ENCODE measurements at places on chromosomes 16 and 17.

DNA sequence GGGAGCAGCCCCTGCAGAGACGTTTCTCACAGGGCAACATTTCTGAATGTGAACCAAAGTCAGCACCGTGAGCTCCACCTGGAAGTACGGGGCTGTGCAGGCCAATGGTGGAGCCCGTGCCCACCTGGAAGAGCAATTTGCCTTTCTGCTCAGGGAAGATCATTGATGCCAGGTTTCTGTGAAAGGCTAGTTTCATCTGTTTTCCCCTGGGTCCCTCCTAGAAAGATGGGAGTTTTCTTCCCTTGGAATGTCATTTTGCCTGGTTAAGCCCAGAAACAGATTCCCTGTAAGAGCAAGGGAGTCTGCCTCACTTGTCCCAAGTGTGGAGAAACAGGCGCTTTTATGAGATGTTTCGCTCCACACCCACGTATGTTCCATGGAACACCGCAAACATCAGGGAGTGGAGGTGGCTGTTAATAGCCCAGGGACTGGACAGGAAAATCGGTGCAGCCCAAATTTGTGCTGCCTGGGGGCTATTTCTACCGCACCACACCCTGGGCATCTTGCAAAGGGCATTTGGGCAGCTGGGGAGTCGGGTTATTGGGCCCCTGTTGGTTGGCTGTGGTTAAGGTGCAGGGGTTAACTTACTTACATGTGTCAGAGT, 2.6 kb downstream of the SLC6A4 start:
- DNase-seq = no peak

- no peak for DNase-seq
These were observed 751.8 kb downstream of the CDH11 start for GRCh38 chr16:64370112-64370511.

GRCh38 chr16:89173174-89173921, 1.8 kb downstream of the CDH15 start:
- no peak for DNase-seq

DNA sequence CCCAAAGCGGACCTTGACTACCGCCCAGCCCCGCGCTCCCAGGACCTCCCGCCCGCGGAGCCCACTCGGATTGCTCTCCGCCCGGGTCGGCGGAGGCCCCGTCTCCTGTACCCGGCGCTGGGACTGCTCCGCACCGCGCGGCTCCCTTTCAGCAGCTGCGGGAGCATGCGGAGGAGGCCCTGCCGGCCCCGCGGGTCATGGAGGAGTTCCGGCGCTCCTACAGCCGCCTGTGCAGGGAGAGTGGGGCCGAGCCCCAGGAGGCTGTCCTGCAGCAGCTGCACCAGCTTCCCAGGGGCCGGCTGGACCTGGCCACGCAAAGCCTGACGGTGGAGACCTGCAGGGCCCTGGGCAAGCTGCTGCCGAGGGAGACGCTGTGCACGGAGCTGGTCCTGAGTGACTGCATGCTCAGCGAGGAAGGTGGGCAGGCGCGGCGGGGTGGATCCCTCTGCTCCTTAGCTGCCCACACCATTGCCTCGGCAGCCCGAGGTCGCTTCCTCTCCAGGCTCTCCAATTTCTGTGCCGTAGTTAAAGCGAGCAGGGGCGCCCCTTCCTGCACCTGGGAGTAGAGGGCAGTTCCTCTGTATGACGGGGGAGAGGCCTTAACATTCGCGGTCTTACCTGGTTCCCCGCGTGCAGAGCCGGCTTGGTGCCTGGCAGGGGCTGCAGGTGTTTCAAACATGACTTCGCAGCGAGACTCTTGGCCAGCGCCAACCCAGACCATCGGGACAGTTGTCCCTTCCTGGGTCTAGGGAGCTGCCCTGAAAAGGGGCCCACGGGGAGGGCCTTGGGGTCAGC, 539 bp downstream of the LRRC45 start:
- DNase-seq = peak; percentile 30

DNA sequence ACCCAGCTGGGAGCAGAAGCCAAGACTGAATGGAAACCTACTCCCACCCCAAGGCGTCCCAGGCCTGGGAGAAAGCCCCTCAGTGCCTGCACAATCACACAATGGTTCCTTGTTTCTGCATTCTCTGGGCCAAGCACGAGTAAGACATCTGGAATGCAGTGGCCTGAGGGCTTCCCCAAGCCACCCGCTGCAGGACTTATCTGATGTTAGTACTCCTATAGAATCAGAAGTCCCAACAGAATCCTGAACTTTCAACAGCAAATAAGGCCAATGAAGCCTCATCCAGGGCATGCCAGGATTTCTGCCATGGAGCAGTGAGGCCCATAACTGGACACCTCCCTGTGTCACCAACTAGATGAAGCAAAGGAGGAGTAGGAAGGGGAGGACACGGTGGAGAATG, 28.6 kb downstream of the MYO18A start:
- no peak for DNase-seq

DNA sequence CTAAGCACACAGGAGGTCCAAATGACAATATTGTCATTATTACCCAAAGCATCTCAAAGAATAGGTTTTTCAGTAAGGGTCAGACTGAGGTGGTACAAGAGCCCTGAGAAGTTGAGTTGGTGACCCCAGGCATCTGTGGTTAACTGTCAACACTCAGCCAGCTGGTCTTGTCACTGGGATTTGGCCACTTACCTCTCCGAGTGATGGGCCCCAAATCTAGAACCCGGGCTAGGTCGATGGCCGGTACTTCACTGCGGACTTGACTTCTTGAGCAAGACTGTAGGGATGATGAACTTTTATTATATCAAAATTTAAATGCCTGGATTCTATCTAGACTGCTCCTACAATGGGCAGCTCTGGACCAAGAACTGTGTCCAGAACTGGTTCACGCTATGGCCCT, 11.5 kb downstream of the GP2 start:
- no peak for DNase-seq

DNA sequence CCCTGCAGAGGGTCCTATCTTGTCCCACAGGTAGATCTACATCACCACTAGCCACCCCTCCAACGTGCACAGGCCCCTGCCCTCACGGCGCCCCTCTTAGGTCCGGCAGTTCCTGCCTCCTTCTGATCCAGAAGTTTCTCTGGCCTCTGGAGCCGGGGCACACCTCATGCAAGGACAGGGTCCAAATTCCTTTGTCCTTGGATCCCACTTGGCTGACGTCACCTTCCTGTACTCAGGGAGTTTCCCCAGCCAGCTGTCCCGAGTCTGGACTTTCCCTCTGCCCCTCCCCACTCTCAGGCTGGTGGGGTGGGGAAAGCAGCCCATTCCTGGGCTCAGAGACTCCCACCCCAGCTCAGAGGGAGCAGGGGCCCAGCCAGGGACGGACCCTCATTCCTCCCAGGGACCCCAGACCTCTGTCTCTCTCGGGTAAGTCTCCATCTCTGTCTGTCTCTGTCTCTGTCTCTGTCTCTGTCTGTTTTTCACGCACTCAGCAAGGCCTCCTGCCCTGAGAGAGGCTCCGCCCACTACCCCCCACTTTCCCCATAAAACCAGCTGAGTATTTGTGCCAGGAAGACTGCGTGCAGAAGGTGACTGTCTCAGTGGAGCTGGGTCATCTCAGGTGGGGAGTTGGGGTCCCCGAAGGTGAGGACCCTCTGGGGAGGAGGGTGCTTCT, at the start of gene IL32:
Gene IL32 (plus strand): TSS at position 572 of the 673 bp plus-strand sequence. CDS start 172 bp downstream, outside the sequence.
- peak; percentile 58 for DNase-seq

DNA sequence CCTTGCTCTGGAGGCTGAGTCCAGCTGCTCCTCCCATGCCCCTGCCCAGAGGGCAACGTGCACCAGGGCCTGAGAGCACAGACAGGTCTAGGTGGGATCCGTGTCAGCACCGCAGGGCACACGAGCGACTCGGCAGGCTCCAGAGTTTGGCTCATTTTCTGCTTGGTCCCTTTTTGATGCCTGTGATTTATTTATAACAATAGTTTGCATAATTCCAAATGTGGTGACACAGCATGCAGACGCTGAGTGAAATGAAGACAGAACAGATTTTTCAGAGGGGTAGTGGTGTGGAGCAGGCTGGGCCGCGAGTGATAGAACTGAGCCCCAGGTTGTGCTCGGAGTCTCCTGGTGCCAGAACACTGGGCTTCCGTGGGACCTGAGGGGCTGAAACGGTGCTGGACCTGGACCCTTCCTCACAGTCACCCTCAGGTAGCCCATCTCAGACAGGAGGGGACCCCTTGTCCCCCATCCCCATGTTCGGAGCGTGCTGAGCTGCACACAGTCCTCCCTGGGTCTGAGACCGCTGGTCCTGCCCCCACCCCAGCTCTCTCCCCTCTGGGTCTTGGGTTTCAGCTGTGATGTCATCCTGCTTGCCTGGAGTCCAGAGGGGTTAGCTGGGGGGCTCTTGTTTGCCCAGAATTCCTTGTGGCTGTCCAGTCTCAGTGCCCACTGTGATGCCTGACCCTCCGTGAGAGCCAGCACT, 95.9 kb downstream of the METRNL start:
- no peak for DNase-seq

GRCh38 chr16:57679016-57679415, 10.9 kb downstream of the ADGRG3 start:
- no peak for DNase-seq

GRCh38 chr17:48307814-48308411, 122.1 kb downstream of the SKAP1 start:
- DNase-seq = peak; percentile 66

DNA sequence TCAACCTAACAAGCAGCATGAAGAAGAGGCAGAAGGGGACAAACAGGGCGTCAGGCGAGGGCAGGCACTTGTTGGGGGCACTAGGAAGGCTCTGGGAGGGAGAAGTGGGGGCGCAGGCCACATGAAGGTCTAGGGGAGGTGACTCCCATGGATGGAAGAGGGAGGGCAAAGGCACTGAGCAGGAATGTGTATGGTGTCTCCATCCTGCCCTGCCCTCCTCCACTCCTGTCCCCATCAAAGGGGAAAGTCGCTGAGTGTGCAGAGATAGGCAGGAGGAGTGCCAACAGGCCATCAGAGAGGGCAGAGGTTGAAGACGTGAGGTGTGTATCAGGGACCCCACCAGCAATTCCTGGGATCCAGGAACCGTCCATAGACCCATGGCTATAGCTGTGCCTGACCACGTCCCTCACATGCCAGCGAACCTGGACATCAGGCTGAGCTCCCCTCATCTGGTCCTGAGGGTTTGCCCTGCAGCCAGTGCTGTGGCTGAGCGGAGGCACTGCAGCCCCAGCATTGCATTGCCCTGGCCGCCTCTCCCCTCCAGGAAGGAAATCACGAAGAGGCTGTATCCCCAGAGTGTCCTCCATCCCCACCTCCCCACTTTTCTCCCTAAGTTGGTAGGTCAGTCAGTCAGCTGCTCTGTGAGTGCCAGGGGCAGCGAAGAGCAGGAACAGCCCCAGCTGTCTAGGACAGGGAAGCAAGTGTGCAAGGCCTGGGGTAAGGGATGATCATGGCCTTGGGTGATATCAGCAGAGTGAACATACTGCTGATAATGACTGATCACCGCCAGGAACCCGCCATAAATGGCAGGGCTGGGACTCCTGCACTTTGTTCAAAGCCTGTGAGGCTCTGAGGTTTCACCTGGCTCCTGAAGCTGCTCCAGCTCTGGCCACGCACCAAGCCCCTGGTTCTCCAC, 6.2 kb upstream of the CYB561 start:
- DNase-seq = no peak

- DNase-seq = no peak
These were observed 1.6 kb upstream of the KREMEN2 start for GRCh38 chr16:2962334-2963073.

DNA sequence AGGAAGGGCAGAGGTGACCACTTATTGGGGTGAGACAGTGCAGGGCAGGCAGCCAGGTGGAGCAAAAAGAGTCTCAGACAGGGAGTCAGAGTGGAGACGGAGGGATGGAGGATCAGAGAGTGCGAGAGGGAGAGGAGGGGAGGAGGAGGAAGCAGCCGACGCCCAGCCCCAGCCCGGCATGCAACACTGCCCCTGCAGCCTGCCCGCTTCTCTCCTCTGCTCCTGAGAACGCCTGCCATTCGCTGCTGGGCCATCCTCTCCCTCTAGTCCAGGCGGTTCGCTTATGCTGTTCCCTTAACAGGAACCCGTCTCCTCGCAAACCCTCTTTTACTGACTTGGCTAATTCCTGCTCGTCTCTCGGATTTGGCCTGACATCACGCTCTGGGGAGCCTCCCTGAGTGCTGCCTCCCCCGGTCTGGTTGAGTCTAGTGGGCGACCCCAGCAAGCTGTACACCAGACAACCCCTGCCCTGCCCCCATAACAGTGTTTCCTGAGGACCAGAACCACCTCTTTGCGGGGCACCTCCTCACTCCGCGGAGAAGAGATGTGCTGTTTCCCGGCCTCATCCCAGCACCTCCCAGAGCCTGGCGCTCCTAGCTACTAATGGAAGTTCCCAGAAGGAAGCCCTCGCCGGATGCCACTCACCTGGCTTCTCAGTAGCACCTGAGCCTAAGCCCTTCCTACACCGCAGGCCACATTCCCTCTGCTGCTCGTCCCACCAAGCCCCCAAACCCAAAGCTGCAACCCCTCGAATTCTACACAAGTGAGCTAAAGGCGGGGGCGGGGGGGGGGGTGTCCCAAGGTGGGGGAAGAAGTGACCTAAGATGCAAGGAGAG, 61.2 kb upstream of the CCL1 start:
- DNase-seq = no peak

GRCh38 chr16:12744860-12745259, 58.8 kb downstream of the CPPED1 start:
- no peak for DNase-seq

- no peak for DNase-seq
These were observed 472.7 kb upstream of the HSBP1 start for GRCh38 chr16:83335076-83335475.

GRCh38 chr17:31654936-31655335, 204.1 kb downstream of the COPRS start:
- no peak for DNase-seq

DNA sequence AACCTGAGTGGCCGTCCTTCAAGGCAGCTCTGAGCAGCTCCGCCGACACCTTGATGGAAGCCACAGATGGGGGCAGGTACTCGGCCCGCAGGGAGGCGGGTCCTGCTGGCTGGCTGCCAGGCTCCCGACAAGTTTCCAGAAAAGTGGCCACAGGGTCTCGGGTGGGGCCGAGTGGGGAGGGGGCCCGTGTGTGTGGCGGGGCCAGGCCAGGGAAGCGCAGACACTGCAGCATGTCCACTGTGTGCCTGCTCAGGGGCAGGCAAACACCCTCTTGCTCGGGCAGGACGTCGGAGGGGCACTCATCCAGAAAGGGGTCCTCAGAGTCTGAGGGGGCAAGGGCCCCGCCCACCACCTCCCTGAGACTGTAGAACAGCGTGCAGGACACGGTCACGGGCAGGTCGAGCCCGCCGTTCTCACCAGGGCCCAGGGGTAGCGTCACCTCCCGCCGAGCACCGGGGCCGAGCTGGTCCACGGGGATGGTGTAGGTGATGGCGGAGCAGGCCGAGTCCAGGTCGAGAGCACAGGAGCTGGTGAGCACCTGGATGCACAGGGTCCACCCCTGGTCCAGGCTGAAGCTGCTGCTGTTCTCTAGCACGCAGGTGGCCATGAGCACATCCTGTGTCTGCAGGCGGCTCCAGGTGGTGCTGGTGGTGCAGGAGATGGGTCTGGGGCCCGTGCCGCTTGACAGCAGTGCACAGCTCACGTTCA, 5.1 kb downstream of the FAAP100 start:
- DNase-seq = no peak

Data from inflammatory macrophage treated with lipopolysaccharide for 1 hour (primary cell).